ENCODE measurements at places on chromosomes 1 and 21.

DNA sequence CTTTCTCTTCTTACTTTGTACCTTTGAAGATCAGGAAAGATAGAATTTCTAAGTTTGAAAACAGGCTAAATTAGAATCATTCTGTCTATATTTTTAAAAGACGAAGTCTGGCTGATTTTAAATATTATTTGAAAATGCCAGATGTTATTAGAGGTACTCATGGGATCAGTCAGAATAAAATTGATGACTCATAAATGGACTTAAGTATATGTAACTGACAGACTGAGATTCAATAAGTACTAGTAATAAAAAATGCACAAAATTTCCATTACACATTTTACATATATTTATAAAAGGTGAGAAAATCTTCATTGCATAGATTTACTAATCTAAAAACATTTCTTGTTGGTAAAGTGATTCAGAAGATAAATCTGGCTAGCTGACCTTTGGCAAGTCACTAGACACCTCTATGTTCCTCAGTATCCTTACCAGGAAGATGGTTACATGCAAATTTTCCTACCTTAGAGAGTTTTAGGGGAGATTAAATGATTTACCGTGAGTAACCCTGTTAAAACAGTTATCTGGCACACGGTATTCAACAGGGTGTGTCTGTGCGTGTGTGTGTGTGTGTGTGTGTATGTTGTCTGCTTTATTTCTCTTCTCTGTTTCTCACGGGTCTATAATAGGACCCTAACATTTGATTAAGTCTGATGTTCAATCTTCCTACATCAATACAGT lies 189.0 kb downstream of the RUNX1 start:
- no peak for DNase-seq

DNA sequence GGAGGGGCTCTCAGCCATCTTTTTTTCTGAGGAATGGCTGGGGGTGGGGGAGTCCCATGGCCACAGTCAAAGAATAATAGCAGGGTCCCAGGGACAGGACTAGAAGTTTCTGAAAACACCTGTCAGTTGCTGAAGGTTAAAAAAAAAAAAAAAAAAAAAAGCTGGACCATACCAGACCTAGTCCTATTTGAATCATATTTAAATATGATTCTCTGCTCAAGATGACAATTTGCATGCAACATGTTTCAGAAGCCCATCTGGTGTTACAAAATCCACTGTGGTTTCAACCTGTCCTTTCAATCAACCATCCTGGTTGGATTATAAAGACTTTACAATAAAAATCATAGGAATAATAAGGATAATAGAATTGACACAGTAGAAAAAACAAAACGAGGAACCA lies 153.7 kb downstream of the TENT5C start:
- DNase-seq, result no peak

DNA sequence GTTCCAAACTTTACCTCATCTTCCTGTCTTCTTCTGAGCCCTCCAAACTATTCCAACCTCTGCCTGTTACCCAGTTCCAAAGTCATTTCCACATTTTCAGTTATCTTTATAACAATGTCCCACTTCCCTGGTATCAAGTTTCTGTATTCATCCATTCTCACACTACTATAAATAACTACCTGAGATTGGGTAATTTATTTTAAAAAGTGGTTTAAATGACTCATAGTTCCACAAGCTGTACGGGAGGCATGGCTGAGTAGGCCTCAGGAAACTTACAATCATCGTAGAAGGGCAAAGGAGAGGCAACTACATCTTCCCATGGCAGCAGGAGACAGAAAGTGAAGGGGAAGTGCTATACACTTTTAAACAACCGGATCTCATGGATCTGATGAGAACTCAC lies 428.5 kb upstream of the RGS18 start:
- no peak for DNase-seq

DNA sequence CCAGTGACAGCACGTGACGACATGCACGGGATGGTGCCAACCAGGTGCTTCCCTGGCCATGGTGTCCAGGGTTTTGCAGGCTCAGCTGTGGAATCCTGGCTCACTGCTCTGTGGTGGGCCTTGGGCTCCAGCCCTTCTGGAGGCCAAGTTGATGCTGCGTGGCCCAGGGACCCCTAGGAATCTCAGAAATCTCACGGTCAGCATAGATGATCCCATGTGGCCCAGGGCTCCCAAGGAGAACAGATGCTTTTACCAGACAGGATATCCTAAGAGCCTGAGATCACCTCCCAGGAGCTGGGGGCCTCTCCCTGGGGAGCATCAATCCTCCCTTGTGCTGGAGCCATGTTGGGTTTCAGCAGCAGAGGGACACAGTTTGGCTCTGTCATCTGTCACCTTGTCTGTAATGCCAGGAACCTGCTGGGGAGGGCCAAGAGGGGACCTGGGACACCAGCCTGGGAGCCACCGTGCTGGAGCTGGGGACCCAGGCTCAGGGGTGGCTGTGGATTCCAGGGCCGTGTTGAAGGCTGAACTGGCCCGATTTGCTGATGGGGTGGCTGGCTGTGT lies 63.9 kb downstream of the TRIM11 start:
- DNase-seq, result no peak

DNA sequence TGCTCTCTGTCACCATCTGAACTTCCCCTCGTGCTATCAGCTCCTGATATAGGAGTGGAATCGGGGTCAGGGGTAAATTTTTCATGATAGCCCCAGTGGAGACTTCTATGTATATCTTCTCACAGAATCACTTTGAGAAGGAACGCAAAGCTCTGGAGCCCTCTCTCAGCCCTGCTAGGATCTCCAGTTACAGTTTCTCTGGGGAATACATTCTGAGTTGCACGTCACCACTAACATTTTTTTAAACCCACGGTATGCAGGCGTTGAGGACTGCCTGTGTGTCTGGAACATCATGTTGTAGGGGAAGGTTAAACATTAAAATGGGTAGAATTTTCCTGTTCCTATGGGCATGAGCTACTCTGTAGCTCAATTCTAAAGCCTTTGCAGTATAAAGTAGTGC lies 116.4 kb upstream of the FAM78B start:
- no peak for DNase-seq

- no peak for DNase-seq
Measured at GRCh38 chr1:230772457-230773395, 25.5 kb downstream of the CAPN9 start.

- DNase-seq, result no peak
Measured at GRCh38 chr1:179818743-179819173, 58.8 kb downstream of the TOR1AIP2 start.

- peak; percentile 56 for DNase-seq
Measured at GRCh38 chr1:248165186-248165585, 9.4 kb upstream of the OR2M2 start.

Data from NCI-H1930 (cell line).